Activated CD4-positive, alpha-beta T cell treated with anti-CD3 and anti-CD28 coated beads for 1 hour (primary cell): ENCODE measurements at places on chromosomes 7 and 10.

- no peak for DNase-seq
These were observed 338.4 kb downstream of the GALNT17 start for GRCh38 chr7:71470326-71470725.

DNA sequence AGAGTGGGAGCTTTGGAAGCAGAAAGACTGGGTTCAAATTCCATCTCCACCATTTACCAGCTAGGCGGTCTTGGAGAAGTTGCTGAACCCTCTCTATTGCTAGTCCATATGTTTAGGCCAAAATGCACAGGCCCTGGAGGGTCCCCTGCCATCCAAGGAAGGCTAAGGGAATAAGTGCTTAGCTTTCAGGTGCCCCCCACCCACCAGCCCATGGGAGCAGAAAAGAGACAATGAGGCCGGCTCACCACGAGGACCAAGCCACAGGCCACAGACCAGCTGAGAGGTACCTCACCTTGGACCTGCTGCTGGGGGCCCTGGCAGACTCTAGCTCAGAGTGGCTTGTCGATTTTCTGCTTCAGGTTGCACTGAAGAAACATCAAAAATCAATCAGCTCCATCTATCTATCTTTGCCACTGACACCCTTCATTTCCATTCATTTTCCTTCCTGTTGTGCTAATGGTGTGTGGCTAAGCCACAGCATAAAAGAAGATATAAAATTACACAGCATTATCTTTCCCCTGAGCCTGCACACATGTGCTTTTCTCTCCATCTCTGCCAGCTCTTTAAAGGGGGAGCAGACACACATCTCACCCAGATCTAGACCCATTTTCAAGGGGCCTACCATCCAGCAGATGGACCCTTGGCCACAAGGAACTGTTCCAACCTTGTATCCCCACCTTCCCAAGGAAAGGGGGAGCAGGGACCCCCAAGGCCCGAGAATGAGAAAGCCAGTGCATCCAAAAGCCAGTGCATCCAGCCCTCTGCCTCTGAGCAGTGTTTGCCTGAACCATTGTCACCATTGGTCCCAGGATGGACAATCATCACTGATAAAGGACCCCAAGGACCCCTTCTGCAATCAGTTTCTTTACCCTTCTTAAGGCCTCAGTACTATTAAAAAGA is 65.4 kb downstream of the GRID1 start:
- DNase-seq, result no peak

GRCh38 chr7:97126483-97127171 is 9.1 kb downstream of the SDHAF3 start:
- no peak for DNase-seq

GRCh38 chr7:151271699-151272355 is 23.3 kb upstream of the SMARCD3 start:
- DNase-seq, result no peak

- no peak for DNase-seq
These were observed 109.8 kb upstream of the NOBOX start for GRCh38 chr7:144513334-144513733.

- no peak for DNase-seq
These were observed 223.9 kb downstream of the GPR158 start for GRCh38 chr10:25398680-25399079.

GRCh38 chr7:27210441-27211083 is 10.7 kb upstream of the HOXA13 start:
- no peak for DNase-seq

DNA sequence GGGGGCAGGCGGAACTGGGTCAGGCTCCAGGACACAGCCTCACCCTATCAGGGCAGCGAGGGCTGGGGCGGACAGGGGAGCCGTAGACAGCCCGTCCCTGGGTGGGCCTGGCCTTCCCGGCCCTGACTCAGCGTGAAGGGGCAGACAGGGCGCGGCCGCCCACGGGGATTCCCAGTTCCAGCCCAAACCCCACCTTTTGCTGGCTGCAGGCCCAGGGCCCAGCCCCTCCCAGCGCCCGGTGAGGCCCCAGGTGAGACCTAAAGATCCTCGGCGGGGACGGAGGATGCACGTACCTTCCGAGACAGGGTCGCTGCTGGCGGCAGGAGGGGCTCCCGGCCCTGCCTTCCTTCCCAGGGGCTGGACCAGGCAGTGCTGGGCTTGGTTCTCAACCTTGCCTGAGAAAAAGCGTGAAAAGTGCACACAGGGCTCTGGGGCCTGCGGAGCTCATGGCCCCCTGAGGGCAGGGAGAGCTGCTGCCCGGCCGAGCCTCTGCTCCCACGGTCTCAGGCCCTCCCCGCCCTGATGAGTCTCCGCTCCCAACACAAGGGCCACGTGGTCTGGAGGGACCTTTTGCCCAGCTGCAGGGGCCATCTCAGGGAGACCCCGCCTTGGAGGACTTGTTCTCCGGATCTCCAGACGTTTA is 43.9 kb upstream of the DNAJB6 start:
- DNase-seq, result no peak

GRCh38 chr10:3702056-3702546 is 82.9 kb downstream of the KLF6 start:
- DNase-seq, result no peak

DNA sequence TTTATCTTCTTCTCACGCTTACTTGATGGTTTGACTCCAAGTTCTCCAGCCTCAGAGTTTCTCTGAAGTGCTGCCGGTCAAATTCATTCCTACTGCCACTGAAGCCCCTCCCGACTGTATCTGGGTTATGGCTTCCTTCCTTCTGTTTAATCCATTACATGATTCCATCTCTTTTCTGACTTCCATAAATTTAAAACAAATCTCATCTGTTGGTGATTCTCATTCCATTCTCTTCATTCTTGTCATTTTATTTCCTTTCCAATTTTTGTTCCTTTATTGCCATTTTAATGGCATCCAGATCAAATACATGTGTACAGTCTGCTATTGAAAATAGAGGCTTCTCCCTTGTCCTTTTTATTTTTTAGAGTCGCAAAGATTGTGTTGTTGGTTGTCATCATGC is 25.4 kb upstream of the HIBADH start:
- DNase-seq, result no peak

- DNase-seq, result no peak
These were observed 987.9 kb downstream of the KCNMA1 start for GRCh38 chr10:76649723-76650127.

DNA sequence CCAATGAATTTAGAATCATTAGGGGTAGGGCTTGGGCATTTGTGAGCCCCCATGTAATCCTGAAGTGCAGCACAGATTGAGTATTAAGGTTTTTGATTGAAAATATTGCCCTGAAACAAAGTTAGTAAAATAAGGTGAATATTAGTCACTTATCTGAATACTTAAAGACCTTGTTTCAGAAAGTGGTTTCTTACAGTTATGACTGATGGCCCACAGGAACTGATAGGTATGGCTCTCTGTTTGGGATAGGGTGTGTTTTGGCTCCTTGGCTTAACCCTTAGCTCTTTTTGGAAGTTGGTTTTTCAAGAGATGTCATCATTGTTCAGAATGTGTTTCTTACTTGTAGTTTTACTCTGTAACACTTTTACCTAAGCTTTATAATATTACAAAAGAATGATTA is 34.8 kb downstream of the MDFIC start:
- DNase-seq, result no peak

DNA sequence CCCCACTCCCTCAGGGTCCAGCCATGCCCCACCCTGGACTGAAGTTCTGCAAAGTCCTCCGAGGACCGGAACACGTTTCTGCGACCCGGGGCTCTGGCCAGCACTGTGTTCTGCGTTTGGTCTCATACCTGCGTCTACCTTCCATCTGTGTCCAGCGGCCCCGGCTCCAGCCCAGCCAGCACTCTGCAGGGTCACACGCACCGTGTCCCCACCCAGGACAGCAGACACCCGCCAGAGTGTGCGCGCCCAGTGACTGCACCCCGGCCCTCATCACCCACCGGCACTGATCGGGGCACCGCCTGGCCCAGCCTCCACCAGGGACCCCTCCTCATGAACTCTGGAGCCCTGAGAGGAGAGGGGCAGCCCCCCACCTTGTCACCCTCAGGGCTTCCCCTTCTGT is 20.3 kb downstream of the SLC29A4 start:
- DNase-seq, result no peak

DNA sequence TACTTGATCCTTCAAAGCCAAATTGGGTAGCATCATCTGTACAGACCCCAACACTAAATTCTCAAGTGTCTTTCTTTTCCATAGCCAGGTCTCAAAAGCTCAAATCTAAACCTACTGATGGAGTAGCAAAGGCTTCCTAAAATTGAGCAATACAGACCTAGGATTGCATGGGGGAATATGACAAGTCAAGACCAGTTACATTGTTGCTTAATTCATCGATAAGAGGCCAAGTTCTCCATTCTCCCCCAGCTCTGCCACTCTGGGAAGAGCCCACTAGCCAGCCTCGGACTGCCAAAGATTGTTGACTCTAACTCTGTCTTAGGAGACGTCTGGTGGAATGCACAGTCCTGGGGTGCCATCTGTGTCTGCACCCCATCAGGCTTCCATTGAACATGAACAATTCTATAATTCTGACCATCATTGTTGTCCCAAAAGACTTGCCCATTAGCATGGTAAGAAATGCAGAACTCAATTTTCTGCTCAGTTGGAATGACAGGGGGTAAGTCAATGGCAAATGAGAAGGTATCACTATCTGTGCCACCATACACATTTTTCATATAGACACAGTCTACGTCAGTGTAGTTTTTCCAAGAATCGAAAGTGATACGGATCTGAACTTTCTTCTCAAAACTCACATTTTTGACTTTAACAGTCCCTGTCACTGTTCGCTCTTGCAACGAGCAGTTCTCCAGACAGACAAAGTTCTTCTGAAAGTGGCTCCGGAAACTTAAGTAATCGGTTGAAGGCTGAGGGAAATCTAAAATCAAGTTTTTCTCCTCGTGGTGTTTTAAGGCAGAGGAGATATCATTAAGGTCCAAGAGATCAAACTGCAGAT is 2.9 kb downstream of the PPP1R3C start:
- no peak for DNase-seq

DNA sequence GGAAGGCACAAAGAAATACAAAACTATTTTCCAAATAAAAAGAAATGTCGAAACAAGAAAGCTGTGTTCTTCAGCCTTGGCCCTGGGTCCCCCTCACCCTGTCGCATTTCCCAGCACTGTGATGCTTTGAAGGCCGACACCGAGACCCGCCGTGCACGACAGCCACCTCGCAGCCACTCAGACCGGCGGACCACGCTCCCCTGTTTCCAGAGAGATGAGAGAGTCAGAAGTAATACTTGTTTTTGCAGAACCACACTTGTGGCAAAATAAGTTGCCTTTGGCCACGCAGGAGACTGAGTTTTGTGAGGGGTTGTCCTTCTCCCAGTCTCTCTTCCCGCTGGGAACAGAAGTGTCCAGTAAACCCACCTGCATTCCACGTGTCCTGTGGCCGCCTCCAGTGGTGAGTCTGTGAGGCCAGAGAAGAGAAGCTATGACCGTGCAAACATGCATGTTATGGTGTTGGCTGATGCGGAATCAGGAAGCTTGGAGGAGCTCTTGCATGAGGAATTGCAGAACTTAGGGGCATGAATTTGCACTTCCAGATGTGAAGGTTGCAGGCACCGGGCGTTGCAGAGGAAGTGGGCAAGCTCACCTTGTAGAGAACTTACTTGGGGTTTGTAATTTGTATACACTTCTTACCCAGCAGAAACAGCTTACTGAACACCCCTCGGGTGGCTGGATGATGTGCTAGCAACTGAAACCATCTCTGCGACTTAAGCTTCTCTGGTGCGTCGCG is 194.5 kb downstream of the EBF3 start:
- no peak for DNase-seq

DNA sequence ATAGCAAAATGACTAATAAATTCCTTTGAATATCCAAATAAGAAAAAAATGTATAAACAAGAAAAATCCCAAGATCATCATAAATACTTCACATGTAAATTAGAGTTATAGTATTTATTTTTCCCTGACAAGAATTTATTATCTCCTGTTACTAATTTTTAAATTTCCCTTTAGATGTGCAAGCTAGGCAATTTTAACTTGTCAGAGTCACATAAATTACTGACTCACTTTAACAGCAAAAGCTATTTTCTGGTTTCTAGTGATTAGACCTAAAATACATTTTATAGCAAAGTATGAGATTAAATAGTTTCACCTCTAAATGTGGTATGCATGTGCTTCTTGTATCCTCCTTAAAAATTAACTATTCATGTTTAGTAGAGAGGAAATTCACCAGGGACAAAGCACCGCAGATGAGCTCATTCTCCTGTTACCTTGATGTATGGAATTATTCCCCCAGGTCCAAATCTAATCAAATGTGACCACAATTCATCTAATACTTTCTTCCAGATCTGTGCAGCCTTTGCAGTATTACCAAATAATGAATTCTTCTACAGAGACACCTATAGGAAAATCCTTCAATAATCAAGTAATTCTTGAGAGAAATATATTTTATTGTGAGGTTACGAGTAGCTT is 621.2 kb downstream of the DNAJB9 start:
- no peak for DNase-seq

DNA sequence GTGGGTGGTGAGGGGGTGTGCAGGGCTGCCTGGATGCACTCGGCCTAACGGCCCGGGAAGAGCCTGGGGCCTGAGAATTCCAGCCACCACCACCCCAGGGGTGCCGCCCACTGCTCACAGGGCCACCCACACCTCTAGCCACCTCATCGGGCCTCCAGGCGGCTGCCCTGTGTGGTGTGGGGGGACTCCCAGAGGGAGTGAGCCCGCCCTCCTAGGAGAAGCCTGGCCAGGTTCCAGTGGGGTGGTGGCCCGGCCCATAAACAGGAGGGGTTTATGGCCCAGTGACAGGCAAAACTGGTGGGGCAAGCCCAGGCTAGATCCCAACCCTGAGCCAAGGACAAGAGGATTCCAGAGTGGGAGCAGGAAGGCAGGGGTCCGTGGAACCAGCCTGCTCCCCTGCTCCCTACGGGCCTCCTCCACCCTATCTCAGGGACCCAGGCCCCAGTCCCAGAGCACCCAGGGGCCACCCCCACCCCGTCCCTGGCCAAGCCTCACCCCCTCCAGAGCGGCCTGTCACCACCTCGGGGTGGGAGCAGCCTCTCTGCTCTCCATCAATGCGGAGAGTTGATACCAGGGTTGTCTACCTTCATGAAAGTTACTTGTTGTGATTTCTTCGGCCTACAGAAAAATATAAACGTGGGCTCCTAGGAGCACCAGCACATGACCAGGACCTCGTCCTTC is 20.2 kb upstream of the PDGFA start:
- DNase-seq, result no peak

GRCh38 chr7:120332433-120332832 is 59.5 kb downstream of the KCND2 start:
- DNase-seq, result no peak

- DNase-seq, result no peak
These were observed 160.2 kb downstream of the ARHGAP12 start for GRCh38 chr10:31768467-31768866.

GRCh38 chr7:138610671-138611170 is 90.4 kb downstream of the SVOPL start:
- DNase-seq, result no peak

- no peak for DNase-seq
These were observed 28.4 kb downstream of the DNAJC9 start for GRCh38 chr10:73218431-73219191.

GRCh38 chr10:99344715-99345114 is 15.6 kb downstream of the CNNM1 start:
- no peak for DNase-seq

GRCh38 chr10:49768329-49768728 is 6.2 kb upstream of the OGDHL start:
- DNase-seq, result no peak
